Right ventricle myocardium inferior (tissue), 1 donor: ENCODE measurements at places on chromosomes 1 and 21.

GRCh38 chr1:205229399-205229871, 1.7 kb downstream of the TMCC2 start:
- no peak for DNase-seq

- DNase-seq = no peak
Measured at GRCh38 chr21:44730951-44731579, 19.7 kb upstream of the TSPEAR start.

- no peak for DNase-seq
Measured at GRCh38 chr1:28509705-28510272, 3.9 kb downstream of the RCC1 start.

- DNase-seq = no peak
Measured at GRCh38 chr1:110262846-110263631, 52.9 kb downstream of the KCNC4 start.

GRCh38 chr21:38985568-38986378, 180.0 kb downstream of the ETS2 start:
- DNase-seq = peak; percentile 85

DNA sequence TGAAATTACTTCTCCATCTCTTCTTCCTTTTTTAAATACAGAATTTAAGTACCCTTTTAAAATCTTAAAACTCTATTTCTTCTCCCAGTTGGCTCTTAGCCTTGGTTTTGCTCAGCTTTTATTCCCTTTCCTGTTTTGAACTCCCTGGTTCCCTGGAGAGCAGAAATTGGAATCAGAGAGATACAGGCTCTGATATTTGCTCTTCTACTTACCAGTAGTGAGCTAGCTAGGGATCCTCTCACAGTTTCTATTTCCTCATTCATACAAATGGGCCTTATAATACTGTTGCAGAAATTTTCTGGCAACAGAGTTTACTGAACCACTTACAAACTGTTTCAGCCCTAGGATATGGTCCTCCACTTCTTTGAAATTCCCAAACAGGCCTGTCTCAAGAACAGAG, 606.3 kb downstream of the NUF2 start:
- no peak for DNase-seq

- DNase-seq = peak; percentile 88
Measured at GRCh38 chr1:207941665-207942064, 30.7 kb upstream of the CD34 start.

DNA sequence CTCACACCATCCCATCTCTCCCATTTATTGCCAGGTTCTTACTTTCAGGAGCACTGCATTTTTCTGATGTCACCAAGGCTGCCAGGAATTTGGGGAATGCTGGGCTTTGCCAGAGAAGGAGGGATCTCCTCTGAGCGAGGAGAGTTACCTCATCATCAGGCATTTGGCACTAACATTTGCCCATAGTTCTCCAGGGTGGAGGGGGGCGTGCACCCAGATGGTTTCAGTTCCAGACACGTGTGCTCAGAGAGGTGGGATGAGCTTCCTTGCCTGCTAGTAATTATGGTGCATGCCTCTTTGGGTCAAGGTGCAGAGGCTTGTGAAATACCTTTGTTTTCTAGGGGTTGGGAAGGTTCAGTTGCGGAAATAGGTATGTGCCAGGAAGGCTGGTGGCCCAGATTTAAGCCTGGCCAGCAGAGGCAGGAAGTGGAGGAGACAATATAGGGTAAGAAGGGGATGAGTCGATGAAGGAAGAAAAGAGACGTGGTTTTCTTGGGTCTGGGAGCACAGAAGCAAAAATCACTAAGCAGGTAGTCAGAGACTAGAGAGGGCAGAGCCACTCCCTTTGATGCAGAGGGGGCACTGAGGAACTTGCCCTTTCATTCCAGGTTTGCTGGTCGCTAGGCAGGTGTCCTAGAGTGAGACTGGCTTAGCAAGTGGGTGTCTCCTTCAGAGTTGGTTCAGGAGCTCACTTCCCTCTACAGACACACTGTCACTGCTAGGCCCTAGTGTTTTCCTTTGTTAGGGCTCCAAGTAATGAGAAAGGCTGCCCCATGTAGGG, 7.2 kb downstream of the TUFT1 start:
- no peak for DNase-seq

GRCh38 chr1:243842978-243843511, 7.0 kb downstream of the AKT3 start:
- no peak for DNase-seq

DNA sequence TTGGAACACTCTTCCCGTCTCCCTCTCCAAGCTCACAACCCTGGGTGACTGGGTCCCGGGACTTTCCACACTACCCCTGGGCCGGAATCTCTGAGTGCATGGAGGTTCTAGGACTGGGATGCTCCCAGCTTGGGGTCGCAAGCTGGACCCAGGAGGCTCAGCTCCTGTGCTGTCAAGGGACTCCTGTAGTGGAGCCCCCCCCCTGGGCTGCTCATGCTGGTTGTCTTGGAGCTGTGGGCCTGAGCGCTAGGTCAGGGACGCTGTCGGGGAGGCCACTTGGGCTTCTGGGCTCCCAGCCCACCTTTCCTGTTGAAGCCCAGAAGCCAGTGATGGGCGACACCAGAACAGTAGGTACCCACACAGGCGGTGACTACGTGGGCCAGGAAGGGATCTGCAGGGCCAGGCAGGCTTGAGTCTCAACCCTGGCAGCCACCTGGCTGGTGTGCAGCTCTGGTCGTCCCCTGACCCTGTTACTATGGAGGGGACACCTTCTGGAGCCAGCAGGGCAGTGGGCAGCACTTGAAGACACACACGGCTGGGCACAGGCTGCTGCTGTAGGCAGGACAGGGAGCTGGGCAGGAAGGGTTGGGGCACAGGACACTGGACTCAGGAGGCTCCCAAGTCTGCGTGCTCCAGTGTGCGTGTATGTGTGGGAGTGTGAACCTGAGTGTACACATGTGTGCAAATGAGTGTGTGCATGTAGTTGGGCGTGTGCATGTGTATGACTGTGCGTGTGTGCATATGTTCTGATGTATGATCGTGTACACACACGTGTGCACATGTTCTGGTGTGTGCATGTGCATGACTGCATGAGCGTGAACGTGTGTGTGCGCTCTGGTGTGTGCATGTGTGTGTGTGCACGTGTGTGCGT, 3.0 kb downstream of the MMEL1 start:
- DNase-seq = no peak

DNA sequence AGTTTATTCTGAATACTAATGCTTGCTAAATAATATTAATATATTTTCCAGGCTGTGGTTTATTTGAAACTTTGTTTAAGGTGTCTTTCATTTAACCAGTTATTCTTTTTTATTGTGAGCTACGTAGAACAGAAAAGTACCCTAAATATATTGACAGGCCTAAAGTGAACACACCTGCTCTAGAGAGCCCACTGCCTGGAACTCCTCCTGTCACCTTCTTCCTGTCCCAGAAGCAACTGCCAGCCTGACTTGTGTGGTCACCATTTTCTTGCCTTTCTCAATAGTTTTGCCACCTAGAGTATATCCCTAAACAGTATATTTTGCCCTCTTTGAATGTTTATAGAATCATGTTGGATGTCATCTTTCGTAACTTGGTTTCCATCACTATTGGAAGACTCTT, 48.5 kb downstream of the SCCPDH start:
- no peak for DNase-seq

GRCh38 chr1:53368314-53369033, 40.6 kb upstream of the LRP8 start:
- DNase-seq = no peak

- DNase-seq = peak; percentile 95
Measured at GRCh38 chr1:10694633-10695627, 101.5 kb downstream of the CASZ1 start.

DNA sequence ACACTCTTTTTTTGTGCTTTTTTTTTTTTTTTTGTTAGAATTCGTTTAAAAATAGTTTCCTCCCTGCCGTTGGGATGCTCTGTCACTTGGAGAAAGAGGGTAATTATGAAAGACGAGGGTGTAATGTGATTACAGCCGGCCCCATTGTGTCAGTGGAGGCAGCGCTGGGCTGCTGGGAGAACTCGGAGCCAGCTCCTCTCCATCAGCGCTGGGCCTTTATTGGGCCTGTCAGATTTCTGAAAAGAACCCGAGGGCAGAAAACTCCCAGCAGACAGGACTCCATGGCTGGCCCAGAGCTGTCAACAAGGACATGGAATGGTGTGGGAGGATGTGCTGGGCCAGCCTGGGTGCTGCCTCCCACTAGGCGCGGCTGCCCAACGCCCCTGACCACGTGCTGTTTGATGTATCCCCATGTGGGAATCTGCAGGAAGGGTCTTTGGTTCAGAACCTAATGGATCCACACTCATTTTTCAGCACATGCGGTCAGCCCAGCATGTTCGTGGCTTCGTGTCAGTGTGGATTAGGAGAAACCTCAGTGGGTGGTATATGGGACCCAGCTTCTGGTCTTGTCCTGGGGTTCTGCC, 222.6 kb upstream of the KIAA0040 start:
- no peak for DNase-seq

GRCh38 chr1:1861339-1861730, 29.6 kb downstream of the GNB1 start:
- DNase-seq = no peak

GRCh38 chr1:80534606-80535360, 1266.0 kb upstream of the ADGRL2 start:
- DNase-seq = no peak

DNA sequence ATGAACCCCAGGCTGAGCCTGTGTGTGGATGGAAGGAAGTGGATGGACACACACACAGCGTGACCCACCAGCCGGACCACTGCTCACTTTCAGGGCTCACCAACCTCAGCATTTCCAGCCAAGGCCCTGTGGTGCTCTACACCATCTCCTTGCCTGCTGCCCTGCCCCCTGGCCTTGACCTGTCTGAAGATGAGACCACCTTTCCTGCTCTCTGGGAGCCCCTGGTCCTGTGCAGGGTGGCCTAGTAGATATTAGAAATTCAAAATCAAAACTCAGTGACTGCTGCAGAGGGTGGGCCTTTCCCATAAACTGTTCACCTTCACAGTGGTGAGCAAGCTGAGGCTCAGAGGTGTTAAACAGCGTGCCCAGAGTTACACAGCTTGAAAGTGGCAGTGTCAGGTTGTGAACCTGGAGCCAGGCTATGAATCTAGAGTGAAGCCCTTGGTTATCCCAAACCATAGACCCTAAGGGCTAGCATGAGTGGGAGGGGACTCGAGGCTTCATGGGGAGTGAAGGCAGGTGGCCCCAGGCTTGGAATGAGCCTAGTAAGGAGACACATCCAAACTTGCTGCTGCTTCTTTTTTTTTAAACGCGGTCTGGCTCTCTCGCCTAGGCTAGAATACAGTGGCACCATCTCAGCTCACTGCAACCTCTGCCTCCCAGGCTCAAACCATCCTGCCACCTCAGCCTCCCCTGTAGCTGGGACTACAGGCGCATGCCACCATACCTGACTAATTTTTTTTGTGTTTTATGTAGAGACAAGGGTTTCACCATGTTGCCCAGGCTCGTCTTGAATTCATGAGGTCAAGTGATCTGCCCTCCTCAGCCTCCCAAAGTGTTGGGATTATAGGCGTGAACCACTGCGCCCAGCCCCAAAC, 41.5 kb downstream of the MAN1C1 start:
- no peak for DNase-seq

DNA sequence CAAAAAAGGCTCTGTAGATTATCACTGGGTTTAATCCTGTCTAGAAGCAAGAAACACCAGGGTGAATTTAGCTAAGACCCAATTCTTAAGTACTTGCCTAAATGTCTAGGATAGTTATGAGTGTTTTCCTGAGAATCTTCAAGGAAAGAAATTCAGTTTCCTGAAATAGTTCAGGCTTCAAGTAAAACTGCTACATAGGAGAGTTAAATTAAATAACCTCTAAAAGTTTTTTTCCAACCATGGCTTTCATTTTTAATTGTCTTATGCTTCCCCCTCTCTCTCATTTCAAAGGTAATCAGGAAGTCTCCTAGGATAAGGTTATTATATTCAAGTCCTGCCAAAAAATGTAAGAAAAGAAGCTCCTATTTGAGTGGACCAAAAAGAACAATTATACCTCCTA, 46.7 kb upstream of the FBXO28 start:
- no peak for DNase-seq

GRCh38 chr1:9816199-9816598, 7.6 kb downstream of the CLSTN1 start:
- no peak for DNase-seq

GRCh38 chr1:84988588-84988987, 8.3 kb downstream of the MCOLN2 start:
- DNase-seq = no peak

- peak; percentile 82 for DNase-seq
Measured at GRCh38 chr1:94783342-94784189, 36.6 kb upstream of the SLC44A3 start.

- DNase-seq = no peak
Measured at GRCh38 chr1:92973203-92973897, 12.1 kb upstream of the DIPK1A start.

DNA sequence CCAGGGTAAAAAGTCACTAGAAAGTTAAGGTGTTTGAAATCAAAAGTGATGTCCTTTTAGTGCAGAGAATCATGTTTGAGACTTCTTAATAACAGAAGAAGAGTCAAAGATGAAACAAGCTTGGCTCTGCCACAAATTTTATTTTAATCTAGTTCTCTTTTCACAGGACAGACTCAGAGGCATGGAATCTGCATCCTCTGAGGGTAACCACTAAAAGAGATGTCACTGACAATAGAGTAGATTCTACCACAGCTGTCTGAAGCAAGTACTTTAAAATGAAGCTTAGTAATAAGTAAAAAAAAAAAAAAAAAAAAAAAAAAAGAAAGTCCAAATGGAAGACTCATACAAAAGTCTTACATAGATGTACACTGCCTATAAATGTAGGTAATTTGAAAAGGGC, 519.7 kb upstream of the PRMT6 start:
- no peak for DNase-seq

DNA sequence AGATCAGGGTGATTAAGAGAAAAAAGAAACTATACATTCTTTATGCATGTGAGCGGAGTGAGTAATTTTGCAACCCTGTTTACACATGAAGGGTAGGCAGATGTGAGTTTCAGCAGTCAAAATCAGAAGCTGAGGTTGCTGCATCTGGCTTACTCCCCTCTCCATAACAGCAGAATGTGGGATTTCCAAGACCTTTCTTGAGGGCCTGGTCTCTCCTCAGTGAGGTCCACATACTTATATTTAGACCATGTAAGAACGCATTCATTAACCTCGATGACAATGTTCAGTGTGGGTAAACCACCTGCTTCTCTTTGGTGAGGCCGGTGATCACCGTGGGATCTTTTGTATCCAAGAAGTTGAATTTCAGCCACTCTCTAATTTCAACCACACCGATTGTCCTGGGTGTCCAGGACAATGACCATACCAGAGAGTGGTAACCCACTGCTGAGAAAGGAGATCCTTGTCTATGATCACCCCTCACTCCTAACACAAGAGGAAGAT, 18.7 kb upstream of the RAP1A start:
- DNase-seq = no peak

- DNase-seq = no peak
Measured at GRCh38 chr1:36559061-36559460, 76.3 kb upstream of the CSF3R start.

DNA sequence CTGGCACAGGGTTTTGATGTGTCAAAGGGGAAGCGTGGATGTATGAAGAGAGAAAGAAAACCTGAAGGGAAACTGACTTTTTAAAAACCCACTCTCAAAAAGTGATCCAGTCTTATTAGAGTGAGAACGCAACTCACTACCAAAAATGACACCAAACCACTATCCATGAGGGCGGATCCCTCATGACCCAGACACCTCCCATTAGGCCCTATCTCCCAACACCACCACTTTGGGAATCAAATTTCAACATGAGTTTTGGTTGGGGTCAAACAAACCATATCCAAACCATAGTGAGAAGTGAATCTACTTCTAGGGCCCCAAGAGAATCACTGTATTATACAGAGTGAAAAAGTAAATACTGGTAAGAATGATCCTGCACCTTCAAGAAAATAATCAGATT, 53.5 kb downstream of the FNBP1L start:
- no peak for DNase-seq

GRCh38 chr1:168617974-168618750, 41.8 kb downstream of the XCL1 start:
- DNase-seq = no peak

GRCh38 chr1:81848880-81849682, 48.3 kb downstream of the ADGRL2 start:
- DNase-seq = no peak
